ENCODE measurements at places on chromosomes 4 and X. TPM values are rescaled to one million over a fixed set of nuclear protein-coding genes. Genes with fewer than 3 reads are reported as not detected.

GYPA gene
- not detected for total RNA-seq

- no peak overlapping the region for H3K27ac ChIP-seq
- DNase-seq, result no peak
These were observed 159.9 kb upstream of the DIPK2B start for GRCh38 chrX:45360571-45360970.

PNMA6A gene
- 0.31 TPM for total RNA-seq

ANKRD50 gene
- 24.3 TPM for total RNA-seq

DNA sequence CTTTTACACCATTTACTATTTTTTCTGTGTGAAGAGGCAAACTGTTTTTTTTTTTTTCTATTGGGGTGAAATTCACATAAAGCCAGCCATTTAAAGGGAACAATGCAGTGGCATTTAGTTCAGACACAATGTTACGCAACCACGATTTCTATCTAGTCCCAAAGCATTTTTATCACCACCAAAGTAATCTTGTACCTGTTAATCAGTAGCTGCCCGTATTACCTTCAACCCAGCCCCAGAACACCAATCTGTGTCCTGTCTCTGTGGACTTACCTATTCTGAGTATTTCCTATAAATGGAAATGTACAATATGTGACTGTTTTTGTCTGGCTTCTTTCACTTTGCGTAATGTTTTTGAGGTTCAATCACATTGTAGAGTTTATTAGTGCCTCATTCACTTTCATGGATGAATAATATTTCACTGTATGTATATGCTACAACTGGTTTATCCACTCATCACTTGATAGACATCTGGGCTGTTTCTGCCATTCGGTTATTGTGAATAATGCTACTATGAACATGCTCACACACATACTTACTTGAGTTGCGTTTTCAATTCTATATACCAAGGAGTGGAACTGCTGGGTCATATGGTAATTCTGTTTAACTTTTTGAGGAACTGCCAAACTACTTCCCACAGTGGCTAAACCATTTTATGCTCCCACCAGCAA, 116.2 kb downstream of the CDS1 start:
- no peaks in the 10 kb centered on the region for H3K4me1 ChIP-seq
- H3K4me3 ChIP-seq, result no peak overlapping the region
- no peaks in the 10 kb centered on the region for H3K36me3 ChIP-seq
- no peak for DNase-seq
- H3K27me3 ChIP-seq, result no peaks in the 10 kb centered on the region

DAPP1 gene
- 30.6 TPM for total RNA-seq

ADH1B gene
- not detected for total RNA-seq

GRCh38 chrX:40736170-40736505, 796 bp upstream of the MED14 start:
- peaks cover 22% of the 10 kb centered on the region for H3K36me3 ChIP-seq
- peak overlapping the region; percentile 84 for H3K27ac ChIP-seq
- H3K27me3 ChIP-seq, result no peaks in the 10 kb centered on the region
- H3K4me1 ChIP-seq, result peaks cover 26% of the 10 kb centered on the region
- no peak for DNase-seq

DNA sequence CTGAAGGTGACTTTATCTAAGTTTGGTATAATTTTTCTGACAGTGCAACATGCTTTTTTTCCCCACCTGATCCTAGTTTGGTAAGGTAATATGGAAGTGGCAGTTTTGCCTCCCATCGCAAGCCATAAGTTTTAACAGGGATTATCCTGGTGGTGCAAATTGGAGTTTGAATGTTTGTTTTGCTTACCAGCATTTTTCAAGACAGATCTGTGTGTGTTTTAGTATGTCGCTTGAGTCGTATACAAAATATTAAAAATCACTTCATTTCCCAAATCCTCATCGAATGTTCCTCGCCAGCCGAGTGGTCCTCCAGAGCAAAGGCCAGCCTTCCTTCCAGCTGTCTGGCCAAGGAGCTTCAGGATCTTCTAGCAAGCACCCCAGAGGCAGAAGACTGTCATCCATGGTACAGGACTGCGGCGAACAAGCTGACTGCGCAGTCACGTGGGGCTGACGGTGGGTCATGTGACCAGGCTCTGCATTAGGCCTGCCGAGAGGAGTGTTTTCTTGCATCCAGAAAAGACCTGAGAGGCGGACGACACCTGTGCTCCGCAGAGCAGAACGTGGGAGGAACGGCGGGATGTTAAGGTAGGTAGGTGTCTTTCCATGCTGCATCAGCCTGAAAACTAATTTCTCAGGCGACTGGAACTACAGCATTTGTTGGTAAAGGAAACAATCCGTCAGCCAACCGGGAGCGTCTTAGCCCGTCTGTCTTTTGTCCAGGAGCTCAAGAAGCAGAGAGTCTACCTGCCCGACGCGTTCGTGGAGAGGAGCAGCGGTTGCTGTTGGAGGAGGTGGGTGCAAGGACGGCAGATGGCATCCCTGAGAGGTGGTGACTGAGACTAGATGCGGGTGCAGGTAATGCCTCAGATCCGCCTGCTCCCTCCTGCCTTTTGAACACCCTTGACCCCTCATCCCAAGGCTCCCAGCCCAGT, at the start of gene GPRASP3:
Gene GPRASP3 (plus strand): TSS at position 507 of the 932 bp plus-strand sequence. CDS start 28,253 bp downstream, outside the sequence.
- peak within 1 kb of the TSS; percentile 78 for H3K4me3 ChIP-seq
- H3K4me1 ChIP-seq, result peaks cover 9% of the 10 kb centered on the region
- DNase-seq, result peak; percentile 80
- peaks cover 10% of the 10 kb centered on the region for H3K36me3 ChIP-seq

SLC25A43 gene
- 15.5 TPM for total RNA-seq

- H3K4me3 ChIP-seq, result no peak overlapping the region
- H3K27me3 ChIP-seq, result no peaks in the 10 kb centered on the region
- H3K4me1 ChIP-seq, result no peaks in the 10 kb centered on the region
- DNase-seq, result no peak
- no peak overlapping the region for H3K27ac ChIP-seq
These were observed 4.9 kb downstream of the DCAF16 start for GRCh38 chr4:17805580-17806155.

- H3K27ac ChIP-seq, result no peak overlapping the region
- no peak for DNase-seq
- no peaks in the 10 kb centered on the region for H3K4me1 ChIP-seq
These were observed 61.3 kb downstream of the AR start for GRCh38 chrX:67604979-67605703.

DNA sequence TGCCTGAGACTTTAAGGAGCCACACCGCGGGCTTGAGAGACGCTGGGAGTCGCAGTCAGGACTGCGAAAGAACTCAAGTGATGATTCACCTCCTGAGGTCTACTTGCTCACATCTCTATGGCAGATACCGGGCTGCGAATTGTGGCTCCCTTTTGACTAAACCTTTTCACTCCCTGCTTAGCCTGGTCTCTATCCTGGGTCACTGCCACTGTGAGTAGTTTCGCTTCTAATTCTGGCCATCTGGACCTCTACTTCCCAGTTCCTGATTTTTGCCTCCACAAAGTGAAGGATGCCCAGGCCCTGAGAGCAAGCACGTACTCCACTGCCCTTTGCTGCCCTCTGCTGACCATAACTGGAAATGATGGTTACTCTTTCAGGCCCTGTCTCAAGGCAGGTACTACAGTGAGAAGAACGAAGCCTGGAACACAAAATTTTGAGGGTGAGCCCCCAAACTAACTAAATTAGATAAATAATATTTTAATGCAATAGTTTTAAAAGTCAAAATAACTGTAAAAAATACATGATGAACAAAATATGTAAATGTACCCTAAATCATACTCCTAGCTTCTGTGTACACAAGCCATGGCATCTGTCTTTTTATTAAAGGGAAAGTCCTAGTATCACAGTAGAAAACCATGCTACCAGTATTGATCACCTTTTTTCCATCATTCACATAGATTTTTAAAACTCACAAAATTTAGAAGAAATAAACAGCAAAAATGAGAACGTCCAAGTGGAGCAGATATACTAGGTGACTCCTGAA, 16.7 kb downstream of the MAD2L1 start:
- H3K4me3 ChIP-seq, result peak overlapping the region; percentile 24
- peak overlapping the region; percentile 56 for H3K27ac ChIP-seq
- H3K27me3 ChIP-seq, result no peaks in the 10 kb centered on the region
- no peaks in the 10 kb centered on the region for H3K36me3 ChIP-seq
- no peaks in the 10 kb centered on the region for H3K4me1 ChIP-seq

GRCh38 chr4:121758925-121759568, 5.9 kb downstream of the SMIM43 start:
- H3K27ac ChIP-seq, result no peak overlapping the region
- H3K4me1 ChIP-seq, result no peaks in the 10 kb centered on the region
- H3K36me3 ChIP-seq, result no peaks in the 10 kb centered on the region
- H3K4me3 ChIP-seq, result no peak overlapping the region
- H3K27me3 ChIP-seq, result no peaks in the 10 kb centered on the region
- DNase-seq, result no peak

STK26 gene
- 38.5 TPM for total RNA-seq

SLC4A4 gene
- total RNA-seq, result 14.6 TPM

SUPT20HL2 gene
- not detected for total RNA-seq

MAGEC3 gene
- not detected for total RNA-seq

DCAF8L1 gene
- not detected for total RNA-seq

DNA sequence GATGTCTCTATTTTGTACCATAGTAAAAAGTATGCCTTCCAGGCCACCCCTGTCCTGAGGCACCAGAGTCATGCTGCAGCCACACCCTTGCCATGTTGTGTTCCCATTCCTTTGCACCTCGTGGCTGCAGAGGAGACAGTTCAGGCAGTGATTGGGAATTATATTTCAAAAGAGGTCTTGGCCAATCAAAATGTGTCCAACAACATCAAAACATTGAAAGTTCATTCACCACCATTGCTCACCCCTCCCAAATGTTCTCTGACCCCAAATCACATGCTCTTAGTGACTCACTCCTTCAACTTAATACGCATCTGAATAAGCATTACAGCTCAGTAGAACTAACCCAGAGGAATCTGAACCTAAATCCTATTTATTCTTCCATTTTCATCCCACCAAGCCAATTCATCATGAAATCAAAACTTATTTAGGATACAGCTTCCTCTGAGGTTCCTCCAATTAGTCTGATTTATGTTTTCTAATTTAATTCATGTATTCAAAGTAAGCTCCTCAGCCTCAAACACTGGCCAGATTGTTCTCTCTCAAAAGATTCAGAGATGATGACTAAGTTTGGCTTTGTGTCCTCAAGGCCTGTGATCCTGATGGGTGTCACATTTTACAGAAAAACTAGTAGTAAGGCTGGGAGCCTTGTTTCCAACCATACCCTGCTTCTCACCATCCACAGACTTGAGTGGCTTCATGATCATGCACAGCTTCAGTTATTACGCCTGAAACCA, 323.2 kb upstream of the INTU start:
- H3K27me3 ChIP-seq, result no peaks in the 10 kb centered on the region
- no peak for DNase-seq
- no peak overlapping the region for H3K27ac ChIP-seq
- H3K36me3 ChIP-seq, result no peaks in the 10 kb centered on the region
- H3K4me1 ChIP-seq, result no peaks in the 10 kb centered on the region

- DNase-seq, result no peak
- peaks cover 19% of the 10 kb centered on the region for H3K4me1 ChIP-seq
- no peak overlapping the region for H3K27ac ChIP-seq
- H3K27me3 ChIP-seq, result no peaks in the 10 kb centered on the region
These were observed 53.7 kb downstream of the RASL11B start for GRCh38 chr4:52915730-52916300.

VSIG4 gene
- total RNA-seq, result not detected

DNA sequence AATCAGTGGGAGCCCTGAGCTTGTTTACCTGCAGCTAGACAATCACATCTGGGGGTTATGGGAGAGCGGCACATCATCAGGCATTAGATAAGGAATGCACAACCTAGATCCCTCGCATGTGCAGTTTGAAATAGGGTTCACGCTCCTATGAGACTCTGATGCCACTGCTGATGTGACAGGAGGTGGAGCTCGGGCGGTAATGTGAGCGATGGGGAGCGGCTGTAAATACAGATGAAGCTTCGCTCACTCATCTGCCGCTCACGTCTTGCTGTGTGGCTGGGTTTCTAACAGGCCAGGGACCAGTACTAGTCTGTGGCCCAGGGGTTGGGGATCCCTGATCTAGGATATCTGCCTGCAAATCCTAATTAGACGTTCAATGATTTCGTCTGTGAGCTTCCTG, 90.3 kb downstream of the CRMP1 start:
- H3K27ac ChIP-seq, result no peak overlapping the region
- no peaks in the 10 kb centered on the region for H3K27me3 ChIP-seq
- H3K4me3 ChIP-seq, result no peak overlapping the region
- DNase-seq, result no peak

DNA sequence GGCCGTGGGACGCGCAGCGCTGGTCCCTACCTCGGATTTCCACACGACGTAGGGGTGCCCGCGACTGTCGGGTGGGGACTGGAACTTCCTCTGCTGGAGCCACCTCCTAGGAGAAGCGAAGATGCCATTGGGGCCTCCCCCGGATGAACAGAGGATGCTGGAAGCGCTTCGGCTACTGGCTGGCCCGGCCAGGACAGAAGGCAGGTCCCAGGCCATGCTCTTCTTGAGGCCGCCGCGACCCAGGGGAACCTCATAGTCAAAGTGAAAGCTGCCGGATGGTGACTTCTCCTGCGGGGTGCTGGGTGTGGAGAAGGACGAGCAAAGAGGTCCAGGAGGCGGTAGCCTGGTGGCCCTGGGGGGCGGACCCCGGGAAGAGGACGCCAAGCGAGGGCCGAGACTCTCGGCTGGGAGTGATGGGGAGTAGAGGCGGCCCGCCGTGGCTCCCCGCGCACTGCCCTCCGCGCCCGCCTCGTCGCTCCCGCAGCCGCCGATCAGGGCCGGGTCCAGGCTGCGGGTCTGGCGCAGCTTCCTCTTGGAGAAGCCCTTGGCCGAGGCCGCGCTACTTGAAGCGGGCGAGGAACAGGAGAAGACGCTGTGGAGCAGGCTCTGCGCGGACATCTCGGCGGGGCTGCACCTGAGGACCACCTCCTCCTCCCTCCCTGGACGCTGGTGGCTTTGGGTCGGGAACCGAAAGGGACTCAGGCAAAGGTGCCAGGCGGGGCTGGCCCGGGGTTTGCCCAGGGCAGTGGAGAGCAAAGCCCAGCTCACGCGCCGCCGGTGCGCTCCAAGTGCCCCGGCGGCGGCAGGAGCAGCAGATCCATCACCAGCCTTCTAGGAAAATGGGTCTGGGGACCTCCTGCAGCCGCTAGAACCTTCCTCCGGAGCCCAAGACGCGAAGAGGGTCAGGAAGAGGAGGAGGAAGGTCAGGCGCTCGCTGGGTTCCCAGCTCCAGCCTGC, 1.2 kb downstream of the ARHGAP6 start:
- H3K27ac ChIP-seq, result no peak overlapping the region
- no peaks in the 10 kb centered on the region for H3K4me1 ChIP-seq
- no peak for DNase-seq
- peak overlapping the region; percentile 79 for H3K4me3 ChIP-seq

GRCh38 chrX:105314458-105314857, 94.0 kb upstream of the TEX13A start:
- H3K36me3 ChIP-seq, result no peaks in the 10 kb centered on the region
- H3K4me3 ChIP-seq, result no peak overlapping the region
- H3K4me1 ChIP-seq, result no peaks in the 10 kb centered on the region
- no peak for DNase-seq
- no peaks in the 10 kb centered on the region for H3K27me3 ChIP-seq
